ENCODE measurements at places on chromosomes 16 and 17.

DNA sequence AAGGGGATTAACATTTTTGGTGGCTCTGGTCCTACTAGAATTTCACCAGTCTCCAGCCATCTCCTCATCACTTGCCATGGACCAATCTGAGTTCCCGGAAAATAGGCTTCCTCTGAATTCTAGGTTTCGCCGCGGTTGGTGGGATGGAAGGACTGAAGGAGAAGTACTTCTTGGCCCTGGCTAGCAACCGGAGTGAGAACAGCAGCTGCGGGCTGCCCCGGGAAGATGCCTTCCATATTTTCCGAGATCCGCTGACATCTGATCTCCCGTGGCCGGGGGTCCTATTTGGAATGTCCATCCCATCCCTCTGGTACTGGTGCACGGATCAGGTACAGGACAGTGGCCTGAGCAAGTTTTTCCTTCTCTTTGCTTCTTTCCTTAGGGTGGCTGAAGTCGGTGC is 45.0 kb downstream of the SLC5A11 start:
- no peak for DNase-seq

DNA sequence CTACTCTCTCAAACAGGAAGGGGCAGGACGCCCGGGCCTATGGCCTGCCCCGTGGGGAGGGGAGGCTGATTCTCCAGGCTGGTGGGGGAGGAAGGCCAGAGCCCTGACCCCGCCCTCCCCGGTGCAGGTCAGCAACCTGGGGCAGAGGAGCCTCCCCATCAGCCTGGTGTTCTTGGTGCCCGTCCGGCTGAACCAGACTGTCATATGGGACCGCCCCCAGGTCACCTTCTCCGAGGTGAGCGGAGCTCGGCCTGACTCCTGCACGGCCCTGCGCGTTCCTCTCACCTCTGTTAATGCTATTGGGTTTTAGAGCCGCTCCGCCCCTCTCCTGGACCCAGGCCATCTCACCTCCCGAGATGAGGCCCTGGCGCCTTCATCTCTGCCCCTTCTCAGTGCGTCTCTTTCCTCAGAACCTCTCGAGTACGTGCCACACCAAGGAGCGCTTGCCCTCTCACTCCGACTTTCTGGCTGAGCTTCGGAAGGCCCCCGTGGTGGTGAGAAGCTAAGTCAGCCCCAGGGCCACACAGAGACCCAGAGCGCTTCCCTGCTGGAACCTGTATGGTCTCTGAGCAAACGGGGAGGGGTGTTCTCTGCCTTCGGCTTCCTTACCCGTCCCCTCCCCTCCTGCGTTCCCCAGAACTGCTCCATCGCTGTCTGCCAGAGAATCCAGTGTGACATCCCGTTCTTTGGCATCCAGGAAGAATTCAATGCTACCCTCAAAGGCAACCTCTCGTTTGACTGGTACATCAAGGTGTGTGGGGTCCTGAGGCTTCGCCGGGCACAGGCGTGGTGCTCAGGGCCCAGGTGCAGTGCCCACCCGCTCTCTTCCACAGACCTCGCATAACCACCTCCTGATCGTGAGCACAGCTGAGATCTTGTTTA is 25.1 kb upstream of the ITGAX start:
- no peak for DNase-seq

GRCh38 chr17:3771140-3771539 is 29.8 kb downstream of the ITGAE start:
- DNase-seq: no peak

- DNase-seq: no peak
Observed at GRCh38 chr17:37756051-37756450, 11.2 kb upstream of the HNF1B start.

- DNase-seq: no peak
Observed at GRCh38 chr17:50774225-50774803, 7.0 kb upstream of the ANKRD40CL start.

DNA sequence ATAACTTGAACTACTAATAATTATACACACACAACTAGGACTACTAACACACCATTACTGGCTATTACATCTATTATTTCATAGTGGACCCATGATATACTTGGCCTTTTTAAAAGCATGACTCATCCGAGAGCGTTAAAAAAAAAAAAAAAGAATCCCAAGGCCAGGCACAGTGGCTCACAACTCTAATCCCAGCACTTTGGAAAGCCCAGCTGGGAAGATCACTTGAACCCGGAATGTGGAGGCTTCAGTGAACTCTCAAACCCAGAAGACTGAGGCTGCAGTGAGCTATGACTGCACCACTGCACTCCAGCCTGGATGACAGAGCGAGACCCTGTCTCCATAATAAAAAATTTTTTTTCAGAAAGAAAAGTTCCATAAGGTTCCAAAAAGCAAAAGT is 3.1 kb downstream of the GLG1 start:
- no peak for DNase-seq

DNA sequence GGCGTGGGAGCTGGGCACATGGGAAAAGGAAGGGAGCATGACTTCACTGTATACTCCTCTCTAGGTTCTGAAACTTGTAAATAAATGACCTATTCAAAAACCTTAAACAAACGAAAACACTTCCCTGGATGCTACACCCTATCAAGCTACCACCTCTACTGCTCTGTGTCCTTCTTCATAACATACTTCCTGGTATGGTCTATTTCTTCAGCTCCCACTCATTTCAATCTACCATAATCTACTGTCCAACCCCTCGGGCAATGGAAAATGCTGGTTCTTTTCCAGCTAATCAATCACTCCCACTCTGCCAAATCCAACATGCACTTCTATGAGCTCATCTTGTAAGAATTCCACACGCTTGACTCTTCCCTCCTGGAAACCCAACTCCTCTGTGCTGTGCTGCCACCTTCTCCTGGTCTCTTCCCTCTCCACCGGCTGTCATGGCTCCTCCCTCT is 42.4 kb downstream of the AMFR start:
- DNase-seq: no peak

Data from ascending aorta (tissue), 2 donors.